ENCODE measurements at places on chromosomes 7 and 10.

GRCh38 chr7:142248166-142249160, 9.4 kb downstream of the PRSS58 start:
- DNase-seq: no peak

- no peak for DNase-seq
Observed at GRCh38 chr10:123475466-123475865, 190.7 kb upstream of the GPR26 start.

DNA sequence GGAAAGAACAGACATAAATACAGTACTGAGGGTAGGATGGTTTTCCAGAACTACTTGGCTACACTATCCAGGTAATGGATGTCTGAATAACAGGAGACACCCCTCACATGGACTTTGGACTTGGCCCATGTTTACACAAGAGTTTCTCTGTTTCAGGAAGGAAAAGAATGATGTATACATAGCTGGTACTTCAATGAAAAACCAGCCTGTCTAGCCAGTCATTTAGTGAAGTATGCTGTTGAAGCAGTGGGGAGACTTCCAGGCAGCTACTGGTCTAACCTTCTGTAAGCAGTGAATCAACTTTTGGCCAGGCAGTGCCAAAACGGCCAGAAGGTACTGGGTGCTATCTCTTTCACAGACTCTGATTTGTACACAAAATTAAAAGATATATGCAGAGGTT, 135.0 kb downstream of the MBL2 start:
- no peak for DNase-seq

DNA sequence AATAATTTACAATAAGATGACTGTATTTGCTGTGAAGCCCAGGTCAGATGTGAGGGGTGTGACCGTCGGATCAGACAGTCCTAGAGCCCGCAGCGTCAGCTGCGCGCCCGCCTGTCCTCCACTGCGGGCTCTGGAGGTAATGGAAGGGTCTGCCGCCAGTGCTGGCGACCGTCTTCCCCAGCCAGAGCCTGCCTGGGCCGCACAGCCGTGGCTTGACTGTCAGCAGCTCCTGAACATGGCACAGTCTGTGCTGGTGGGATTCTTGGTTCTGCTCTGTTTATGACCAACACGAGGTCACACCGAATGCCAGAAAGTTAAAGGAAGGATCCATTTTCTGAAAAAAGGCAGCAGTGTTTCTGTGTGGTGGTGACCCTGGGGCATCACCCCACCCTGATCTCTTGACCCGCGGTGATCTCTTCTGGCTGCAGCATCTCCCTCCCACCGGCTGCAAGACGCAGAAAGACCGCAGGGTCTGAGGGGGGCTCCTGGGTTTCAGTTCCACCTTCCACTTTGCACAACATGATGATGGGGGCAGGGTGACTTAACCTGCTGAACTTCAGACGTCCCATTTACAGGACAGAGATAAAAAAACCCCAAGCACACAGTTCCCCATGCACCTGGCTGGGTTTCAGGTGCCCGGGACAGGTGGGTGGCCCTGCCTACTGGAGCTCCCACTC, 103.7 kb downstream of the DNAJB6 start:
- no peak for DNase-seq

DNA sequence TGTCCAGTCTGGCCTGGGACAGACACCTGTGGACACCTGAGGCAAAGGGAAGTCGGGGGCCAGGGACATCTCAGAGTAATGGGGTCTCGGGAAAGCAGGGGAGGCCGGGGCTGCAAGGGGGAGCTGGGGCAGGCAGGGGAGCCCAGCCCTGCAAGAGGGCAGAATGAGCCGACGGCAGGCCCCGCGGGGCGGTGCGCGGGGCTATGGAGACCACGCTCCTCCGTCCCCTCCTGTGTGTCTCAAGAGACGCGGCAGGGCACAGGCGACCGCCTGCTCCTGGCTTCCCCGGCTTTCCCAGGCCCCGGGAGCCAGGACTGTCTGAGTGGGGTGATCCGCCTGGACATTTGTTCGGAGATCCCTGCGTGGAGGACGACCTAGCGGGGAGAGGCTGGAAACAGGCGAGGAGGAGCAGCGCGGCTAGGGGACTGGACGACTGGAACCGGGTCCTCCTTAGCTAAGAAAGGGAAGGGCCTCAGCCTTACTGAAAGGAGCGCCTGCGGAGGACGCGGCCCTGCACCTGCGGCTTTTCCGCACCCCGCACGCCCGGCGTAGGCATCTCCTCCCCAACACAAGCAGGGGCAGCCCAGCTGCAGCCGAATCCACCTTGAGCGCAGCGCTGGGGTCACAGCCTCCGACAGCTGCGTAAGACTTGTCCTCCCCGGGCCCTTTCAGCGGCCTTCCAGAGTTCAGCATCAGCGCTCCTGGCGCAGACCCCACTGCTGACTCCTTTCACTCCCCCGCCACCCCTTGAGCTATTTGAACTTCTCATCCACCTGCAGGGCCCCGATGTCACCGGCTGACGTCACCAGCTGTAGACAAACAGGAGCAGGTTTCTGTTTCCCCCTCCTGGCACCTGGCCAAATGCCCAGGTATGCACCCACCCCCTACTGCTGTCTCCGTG, 176.4 kb downstream of the ZNF248 start:
- DNase-seq: no peak

DNA sequence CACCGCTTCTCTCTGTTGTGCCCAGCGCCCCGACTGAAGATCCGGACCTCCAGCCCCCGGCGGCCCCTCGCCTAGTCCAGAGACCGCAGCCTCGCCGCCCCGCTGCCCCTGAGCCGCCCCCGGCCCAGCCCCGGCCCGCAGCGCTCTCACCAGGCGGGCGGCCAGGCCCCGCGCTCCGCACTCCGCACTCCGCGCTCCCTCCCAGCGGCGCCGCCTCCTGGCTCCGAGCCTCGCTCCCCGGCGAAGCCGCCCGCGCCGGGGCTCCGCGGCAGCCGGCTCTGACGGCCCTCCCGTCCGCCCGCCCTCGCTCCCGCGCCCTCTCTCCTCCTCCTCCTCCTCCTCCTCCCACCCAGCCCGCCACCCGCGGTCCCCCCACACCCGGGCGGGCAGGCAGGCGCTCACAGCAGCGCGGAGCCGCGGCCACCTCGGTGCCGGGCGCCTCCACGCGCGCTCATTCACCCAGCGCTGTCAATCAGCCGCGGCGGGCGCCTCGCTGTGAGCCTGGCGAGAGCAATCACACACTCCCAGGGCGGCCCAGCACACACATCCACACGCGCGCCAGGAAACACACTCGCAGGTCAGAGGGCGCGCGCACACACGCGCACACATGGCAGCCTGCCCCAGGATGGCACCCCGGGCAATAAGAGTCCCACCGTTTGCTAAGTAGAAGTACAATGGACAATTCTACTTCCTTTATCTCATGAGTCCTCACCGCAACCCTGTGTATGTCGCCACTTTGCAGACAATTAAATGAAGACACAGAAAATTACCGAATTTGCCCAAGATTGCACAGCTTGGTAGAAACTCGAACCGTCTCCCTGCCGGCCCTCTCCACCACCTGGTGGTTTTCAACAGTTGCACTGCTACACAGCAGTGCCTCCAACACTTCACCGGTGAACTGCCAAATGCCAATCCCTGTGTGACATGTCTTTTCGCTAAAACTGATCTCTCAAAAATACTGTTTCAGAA, at the start of gene PRRT4:
TSS of gene PRRT4 (minus strand) at position 280 of the 969 bp plus-strand sequence.
- DNase-seq: peak; percentile 24

- DNase-seq: no peak
Observed at GRCh38 chr10:3925184-3925583, 140.2 kb upstream of the KLF6 start.

All from cardiac fibroblast (primary cell).